ENCODE measurements at places on chromosomes 2 and 18.

GRCh38 chr2:19244460-19245363 lies 113.7 kb downstream of the OSR1 start:
- DNase-seq = no peak

- no peak for DNase-seq
Measured at GRCh38 chr2:217739741-217740140, 263.1 kb downstream of the TNS1 start.

- no peak for DNase-seq
Measured at GRCh38 chr18:3211236-3211992, 8.4 kb downstream of the MYOM1 start.

DNA sequence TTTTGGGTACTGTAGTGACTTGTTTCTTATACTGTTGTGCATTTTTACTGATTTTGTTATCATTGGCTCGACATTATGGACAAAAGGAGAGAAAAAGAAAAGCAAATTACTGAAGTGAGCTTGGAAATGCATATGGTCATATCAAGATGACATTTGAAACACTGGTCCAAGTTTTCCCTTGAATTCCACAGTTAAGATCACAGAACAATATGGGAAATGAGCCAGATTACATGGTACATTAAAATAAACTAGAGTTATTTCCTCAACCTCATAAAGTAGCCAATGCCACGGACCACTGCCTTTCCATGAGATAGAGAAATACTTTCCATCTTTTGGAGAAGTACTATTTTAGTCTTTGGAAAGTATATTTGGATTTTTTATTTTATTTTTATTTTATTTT lies 62.0 kb upstream of the SGPP2 start:
- no peak for DNase-seq

GRCh38 chr18:47244086-47244485 lies 7.4 kb downstream of the SKOR2 start:
- DNase-seq = no peak

GRCh38 chr18:38464024-38464423 lies 898.4 kb upstream of the CELF4 start:
- no peak for DNase-seq

DNA sequence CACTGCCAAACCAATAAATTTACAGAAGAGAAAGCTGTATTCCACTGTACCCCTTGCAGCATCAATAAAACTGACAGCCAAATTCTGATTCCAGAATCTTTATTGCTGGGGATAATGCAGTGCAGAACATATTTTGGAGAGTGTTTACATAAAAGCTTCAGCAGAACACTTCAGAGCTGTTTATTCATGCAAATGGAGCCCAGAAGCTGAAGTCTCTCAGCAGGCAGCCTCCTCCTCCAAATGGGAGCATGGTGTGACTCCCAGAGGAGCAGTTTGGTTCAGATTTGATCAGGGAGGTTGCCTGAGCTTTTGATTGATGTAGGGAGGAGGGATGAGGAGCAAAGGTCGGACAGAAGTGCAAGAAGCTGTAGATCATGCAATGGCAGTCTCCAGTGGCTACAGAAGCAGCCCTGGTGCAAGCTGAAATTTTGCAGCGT lies 22.4 kb downstream of the LHCGR start:
- DNase-seq = no peak

GRCh38 chr2:216349366-216349765 lies 22.9 kb downstream of the MARCHF4 start:
- DNase-seq = no peak

DNA sequence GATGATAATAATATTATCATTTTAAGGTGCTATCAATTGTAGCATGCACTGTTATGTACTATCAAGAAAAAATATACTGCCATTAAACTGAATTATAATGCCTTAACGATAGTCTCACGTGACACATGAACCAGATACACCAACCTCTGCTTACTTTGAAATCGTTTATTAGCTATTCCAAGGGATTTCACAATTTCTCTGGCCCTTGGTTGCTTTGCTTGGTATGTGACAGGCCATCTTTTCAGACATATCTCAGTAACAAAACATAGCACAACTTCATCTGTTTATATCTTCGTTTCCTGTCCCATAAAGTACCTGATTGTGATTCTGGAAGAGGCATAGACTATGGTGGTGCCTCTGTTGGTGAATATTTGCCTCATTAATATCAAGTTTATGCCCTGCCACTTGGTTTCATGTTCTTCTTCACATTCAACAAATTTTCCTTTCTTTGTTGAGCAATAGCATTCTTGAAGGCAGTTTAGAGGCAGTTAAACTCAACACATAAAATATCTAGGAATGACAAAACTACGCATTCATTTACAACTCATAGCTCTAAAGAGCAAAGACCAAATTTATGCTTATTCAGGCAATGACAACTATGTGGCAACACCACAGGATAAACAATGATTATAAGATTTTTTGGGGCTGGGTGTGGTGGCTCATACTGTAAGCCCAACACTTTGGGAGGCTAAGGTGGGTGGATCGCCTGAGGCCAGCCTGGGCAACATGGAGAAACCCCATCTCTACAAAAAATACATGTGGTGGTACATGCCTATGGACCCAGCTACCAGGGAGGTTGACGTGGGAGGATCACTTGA lies 84.3 kb downstream of the MCFD2 start:
- no peak for DNase-seq

DNA sequence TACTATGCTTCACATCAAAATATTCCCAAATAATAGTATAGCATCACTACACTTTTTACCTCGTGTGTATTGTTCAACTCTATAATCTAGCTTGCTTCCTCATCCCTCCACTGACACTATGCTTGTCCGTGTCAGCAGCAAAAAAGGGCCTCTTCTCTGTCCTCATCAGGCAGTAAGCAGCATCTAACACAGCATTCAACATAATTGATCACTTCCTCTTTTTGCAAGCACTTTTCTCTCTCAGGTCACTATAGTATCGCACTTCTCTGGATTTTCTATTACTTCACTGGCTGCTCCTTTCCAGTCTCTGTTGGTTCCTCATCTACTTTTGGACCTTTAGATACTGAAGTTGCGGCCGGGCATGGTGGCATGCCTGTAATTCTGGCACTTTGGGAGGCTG lies 64.9 kb upstream of the ZSWIM2 start:
- DNase-seq = no peak

DNA sequence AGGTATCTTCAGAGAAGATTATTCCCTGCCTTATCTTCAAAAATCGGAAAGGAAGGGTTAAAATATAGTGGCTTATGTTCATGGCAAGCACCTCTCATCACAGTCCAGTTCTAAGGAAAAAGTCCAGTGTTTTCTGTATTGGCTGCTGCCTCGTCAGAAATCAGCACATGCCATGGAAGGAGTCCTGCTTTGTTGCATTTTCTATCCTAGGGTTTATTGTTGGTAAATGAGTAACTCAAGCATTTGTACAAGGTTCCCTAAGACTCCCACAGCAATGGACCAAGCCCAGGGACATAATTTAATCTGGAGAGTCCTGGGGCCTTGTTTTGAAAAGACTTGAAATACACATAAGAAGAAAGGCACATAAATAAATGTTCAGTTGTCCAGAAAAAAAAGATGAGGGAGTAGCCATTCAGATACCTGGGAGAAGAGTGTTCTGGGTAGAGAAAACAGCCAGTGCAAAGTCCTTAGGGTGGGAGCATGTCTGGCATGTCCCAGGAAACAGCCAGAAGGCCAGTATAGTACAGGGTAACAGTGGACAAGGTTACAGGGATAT lies 26.4 kb downstream of the NBEAL1 start:
- DNase-seq = no peak

- no peak for DNase-seq
Measured at GRCh38 chr2:187915810-187916209, 361.6 kb upstream of the TFPI start.

DNA sequence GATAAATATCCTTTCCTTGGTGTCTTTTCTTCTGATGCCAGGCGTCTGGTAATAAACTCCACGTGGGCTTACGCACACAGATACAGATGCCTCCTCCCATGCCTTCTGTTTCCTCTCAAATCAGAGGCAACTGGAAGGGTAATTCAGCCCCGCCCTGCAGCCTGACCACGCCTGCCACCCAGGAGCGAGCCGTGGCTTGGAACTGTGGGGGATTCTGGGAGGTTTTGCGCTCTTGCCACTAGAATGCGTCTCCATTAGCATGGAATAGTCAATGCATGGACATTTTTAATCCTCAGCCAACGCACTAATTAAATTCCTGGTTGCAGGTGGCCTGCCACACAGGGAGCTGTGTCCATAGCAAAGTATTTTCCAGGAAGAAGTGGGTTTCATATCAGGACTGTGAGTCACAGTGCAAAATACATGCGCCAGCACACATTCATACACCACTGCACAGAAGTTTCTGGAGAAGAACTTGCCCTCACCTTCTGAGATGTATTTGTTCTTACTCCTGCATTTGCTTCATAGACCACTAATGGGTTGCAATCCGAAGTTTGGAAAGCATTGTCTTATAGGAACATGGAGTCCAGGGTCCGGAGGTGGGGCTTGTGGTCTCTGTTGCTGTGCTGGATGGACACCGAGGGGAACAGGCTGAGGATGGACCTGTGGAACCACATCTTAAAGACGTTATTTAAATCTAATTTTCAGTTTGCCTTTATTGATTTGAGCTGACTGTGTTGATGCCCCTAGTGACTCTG lies 151.4 kb downstream of the LDLRAD4 start:
- DNase-seq = no peak

DNA sequence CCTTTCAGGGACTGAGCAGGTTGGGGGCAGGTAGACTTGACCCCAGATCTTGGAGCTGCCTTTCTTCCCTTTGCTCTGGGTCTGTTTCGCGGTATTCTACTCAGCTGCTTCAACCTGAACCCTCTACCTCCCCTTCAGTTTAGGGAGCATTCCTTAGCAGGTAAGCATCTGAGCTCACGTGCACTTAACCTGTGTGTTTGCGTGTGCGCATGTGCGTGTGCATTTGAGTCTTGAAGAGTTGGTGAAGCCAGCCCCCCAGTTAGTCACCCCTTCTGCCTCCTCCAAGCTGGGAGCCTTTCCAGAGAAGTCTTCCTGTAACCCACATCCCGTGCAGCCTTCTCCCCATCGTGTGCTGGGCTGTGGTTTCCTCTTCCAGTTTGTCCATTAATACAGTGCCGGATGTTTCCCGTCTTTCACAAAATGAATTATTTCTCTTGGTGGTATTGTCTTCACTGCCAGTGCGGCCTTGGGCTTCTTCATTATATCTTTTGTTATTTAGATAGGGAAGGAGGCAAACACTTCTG lies 33.2 kb downstream of the B3GNT2 start:
- no peak for DNase-seq

DNA sequence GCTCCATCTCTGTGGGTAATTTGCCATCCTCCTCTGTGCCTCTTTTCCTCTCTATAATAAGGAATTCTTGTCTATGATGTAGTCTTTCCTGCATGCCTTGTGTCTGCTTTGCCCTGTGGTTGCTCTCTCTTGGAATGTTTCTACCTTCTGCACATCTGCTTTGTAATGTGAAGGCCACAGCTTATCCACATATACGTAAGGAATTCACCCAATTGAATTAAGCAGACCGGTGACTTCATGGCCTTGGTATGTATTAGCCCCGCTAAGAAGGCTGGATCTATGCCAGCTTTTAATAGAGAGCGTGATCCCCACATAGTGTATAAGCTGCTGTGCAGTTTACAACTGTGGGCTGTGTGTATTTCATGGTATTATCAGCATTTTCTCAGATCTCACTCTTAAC lies 274.7 kb downstream of the RNF144A start:
- peak; percentile 65 for DNase-seq

DNA sequence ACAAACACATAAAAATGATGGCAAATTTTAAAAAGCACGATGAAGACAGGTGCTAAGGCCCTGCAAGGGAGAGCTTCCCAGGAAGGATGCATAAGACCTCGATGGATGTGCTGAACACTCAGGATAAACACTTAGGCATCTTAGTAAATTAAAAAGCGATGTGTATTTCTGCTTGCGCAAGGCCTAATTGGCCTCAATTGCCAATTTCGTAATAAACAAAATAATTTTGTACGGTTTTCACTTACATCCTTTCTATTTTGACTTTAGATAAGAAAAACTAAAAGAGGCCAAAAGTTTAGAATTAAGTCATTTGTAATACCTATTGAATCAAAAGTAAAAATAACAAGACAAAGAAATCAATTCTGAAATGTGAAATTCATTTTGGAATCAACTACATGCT lies 189.1 kb downstream of the TCF4 start:
- no peak for DNase-seq

Measured in AG04450 (cell line).